ENCODE measurements at places on chromosomes 5 and 9.
A peak's percentile ranks its signal among the peaks of the same experiment; 100 is the strongest.

GRCh38 chr9:116447934-116448333, 239.2 kb upstream of the TRIM32 start:
- no peak for DNase-seq

GRCh38 chr5:125717209-125717608, 706.0 kb upstream of the GRAMD2B start:
- DNase-seq, result peak; percentile 11

DNA sequence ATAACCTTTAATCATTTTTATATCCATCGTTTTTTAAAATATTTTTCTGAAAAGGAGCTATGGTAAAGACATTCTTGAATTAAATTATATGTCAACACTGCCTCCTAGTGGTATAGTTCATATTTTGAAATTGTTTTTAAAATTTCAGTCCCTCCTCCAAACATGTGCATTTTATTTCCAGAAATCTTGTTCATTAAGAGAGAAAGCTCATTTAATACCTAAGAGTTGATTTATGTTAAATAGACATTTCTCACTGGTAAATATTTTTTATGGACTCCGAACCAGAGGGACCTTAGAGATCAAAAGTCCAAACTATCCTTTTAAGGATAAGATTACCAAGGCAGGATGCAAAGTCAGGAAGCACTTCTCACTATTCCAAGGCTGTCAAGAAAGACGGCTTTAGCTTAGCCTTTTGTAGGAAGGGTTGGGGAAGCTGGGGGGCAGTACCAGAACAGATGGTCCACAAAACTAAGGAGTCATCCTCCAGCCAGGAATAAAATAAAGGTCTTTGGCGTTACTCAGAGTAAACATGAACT, 21.6 kb downstream of the BHMT start:
- peak; percentile 52 for DNase-seq

- peak; percentile 27 for DNase-seq
These were observed 220.4 kb upstream of the NREP start for GRCh38 chr5:111977436-111977829.

- no peak for DNase-seq
These were observed 3.6 kb downstream of the SUSD3 start for GRCh38 chr9:93061791-93062763.

DNA sequence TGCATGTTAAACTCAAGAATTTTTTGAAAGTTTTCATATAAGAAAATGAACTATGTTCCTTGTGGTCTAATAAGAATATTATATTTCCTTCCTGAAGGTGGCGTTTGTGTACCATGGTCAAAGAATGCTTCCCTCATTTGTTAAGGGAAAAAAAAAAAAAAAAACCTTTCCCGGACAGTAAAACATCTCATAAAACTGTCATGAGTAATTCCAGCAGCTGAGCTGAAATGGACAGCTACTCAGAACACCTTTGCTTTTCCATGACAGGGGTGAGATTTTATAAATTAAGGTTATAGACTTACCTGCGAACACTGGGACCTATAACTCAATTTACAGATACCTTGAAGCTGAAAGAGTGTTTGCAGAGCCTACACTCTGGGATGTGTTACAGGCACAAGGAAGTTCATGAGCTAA, 113.2 kb upstream of the RANBP3L start:
- DNase-seq, result peak; percentile 53

DNA sequence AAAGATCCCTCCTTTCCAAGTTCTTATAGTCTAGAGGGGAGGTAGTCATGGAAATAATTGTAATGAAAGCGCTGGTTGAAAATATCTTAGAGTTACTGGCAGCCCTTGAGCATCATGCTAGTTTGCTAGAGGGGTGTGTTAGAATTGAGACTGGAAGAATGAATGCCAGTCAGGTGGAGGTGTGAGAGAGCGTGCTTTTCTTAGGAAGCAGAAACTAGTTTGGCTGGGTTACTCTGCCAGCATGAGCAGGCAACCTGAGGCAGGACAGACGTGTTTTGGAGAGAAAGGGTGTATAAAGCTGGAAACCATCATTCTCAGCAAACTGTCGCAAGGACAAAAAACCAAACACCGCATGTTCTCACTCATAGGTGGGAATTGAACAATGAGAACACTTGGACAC, 43.6 kb upstream of the DHFR start:
- no peak for DNase-seq

GRCh38 chr5:111548348-111548950, 36.1 kb upstream of the STARD4 start:
- no peak for DNase-seq

DNA sequence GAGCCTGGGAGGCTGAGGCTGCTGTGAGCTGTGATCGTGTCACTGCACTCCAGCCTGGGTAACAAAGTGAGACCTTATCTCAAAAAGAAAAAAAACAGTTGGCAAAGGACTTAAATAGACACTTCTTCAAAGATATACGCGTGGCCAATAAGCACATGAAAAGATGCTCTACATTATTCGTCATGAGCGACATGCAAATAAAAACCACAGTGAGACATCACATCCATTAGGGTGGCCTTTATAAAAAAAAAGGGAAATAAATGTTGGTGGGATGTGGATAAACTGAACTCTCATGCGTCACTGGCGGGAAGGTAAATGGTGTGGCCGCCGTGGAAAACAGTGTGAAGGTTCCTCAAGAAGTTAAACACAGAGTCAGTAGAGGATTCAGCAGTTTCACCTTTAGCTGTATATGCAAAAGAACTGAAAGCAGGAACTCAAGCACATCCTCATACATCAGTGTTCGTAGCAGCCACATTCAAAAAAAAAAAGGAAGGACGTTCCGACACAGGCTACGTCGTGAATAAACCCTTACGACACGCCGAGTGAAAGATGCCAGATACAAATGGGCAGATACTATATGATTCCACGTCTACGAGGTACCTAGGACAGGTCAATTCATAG, 24.5 kb upstream of the NRARP start:
- DNase-seq, result no peak

DNA sequence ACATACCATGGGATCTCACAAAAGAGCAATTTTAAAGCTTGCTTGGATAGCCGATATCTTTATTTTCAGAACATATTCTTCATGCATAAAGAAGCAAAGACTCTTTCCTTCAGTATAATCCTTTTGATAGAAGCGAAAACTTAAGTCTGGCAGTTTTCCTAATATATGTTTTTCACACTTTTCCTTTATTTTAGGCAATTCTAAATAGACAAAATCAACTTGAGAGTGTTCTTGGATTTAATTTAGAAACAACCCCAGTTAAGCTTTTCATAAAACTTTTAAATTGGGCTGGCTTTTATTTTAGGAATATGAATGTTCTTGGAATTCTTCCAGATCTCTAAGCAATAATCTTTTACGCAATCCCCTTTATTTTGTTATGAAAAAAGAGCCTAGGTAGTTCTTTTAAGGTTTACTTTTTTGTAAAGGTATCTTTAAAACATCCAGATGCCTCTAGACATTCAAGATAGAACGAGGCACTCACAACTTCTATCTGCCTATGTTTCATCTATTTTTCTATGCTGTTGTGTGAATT, 51.5 kb upstream of the HSPB3 start:
- DNase-seq, result no peak

GRCh38 chr5:159509002-159509660, 178.8 kb upstream of the IL12B start:
- DNase-seq, result peak; percentile 75

GRCh38 chr5:157550663-157551062, 24.9 kb downstream of the ADAM19 start:
- DNase-seq, result no peak

- DNase-seq, result no peak
These were observed 542.3 kb downstream of the PDE4D start for GRCh38 chr5:59351076-59351794.

- no peak for DNase-seq
These were observed 15.6 kb downstream of the SPACA9 start for GRCh38 chr9:132894346-132894745.

DNA sequence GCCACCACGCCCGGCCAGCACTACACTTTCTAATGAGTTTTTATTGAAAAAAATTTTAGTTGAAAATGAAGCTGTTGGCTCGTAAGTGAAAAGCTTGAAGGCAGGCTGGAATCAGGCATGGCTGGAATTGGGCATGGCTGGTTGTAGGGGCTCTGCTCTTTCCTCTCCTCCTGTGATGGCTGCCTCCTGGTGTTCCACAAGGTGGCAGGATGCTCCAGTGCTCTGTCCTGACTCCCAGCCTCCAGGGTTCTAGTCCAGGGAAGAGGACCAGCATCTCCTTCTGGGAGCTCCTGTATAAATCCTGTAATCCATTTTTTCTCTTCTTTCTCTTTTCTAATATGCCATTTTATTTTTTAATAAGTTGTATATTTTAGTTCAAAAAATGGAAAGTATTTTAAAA, 57.2 kb upstream of the DHFR start:
- DNase-seq, result peak; percentile 54

DNA sequence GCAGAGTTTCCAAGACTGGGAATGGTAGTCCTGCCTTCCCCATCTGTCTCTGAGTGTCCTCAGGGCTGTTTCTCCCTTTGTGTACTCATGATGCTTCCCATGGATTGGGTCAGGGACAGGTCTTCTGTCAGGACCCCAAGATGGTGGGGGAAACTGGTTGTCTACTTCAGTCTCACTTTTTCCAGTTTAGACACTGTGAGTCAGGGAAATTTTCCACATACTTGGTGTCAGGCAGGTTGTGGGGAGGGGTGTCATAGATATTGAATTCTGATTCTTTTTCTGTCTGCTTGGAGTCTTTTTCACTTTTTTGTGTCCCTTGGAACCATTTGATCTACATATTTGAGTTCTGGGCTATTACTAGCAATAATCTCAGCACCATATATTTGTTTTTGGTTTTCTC, 10.3 kb downstream of the POLK start:
- peak; percentile 10 for DNase-seq

- DNase-seq, result peak; percentile 57
These were observed 34.9 kb upstream of the BASP1 start for GRCh38 chr5:17182494-17182893.

- DNase-seq, result peak; percentile 20
These were observed 55.6 kb downstream of the ANGPTL2 start for GRCh38 chr9:127066851-127067136.

- peak; percentile 91 for DNase-seq
These were observed 206.6 kb upstream of the RFX3 start for GRCh38 chr9:3732077-3733038.

DNA sequence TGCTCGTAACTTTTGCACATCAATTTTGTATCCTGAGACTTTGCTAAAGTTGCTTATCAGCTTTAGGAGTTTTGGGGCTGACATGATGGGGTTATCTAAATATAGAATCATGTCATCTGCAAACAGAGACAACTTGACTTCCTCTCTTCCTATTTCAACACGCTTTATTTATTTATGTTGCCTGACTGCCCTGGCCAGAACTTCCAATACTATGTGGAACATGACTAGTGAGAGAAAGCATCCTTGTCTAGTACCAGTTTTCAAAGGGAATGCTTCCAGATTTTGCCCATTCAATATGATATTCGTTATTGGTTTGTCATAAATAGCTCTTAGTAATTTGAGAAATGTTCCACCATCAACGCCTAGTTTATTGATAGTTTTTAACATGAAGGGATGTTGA, 65.4 kb upstream of the CDH12 start:
- DNase-seq, result no peak

- DNase-seq, result peak; percentile 36
These were observed 346 bp downstream of the ATOX1 start for GRCh38 chr5:151758141-151758429.

GRCh38 chr5:173643964-173644363, 27.5 kb upstream of the BOD1 start:
- DNase-seq, result no peak

DNA sequence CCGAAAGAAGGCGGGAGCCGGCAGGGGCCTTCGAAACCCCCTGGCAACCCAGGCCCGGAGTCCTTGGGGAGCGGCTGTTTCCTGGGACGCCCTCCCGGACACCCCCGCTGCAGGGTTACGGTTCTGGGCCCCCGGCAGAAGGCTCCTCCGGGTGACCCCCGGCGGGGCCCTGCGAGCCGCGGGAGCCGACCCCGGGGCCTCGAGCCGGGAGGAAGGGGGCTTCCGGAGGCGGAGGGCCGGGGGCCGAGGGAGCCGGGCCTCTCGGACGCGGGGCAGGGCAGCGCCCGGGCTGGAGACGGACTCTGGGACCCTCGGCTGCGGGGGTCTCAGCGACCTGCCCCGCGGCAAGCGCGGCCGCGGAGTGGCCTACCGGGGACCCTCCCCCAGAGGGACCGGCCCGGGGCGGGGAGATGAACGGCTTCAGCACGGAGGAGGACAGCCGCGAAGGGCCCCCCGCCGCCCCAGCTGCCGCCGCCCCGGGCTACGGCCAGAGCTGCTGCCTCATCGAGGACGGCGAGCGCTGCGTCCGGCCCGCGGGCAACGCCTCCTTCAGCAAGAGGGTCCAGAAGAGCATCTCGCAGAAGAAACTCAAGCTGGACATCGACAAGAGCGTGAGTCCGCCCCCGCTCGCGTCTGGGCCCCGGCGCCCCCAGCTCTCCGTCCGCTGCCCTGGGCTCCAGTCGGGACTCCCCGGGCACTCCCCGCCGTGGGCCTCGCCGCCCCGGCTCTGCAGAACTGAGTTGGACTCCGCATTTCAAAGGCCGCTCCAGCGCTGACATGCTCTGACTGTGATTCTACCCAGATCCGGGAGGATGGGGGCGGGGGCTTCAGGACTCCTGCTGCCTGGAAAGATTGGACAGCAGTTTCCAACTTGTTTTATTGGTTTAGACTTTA, 645 bp downstream of the SAP30L start:
- peak; percentile 74 for DNase-seq

- no peak for DNase-seq
These were observed 29.3 kb upstream of the NKD2 start for GRCh38 chr5:979100-979817.

DNA sequence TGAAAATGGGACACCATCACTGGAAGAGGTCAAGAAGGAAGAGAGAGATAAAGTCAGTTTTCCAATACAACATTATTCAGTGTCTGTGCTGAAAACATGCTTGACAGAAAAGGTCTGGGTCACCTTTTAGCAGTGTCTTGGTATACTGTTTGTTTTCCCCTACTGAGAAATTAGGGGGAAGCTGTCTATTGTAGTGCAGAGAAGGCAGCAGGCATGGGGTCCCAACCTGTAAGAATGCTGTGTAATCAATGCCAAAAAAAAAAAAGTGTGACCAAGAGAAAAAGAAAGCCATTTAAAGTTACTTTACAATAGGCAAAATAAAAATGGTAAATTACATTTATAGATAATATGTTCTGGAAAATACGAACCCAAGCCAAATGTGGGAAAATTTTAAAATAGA, 139.3 kb downstream of the RAB3C start:
- DNase-seq, result no peak

- no peak for DNase-seq
These were observed 4.9 kb upstream of the LHX2 start for GRCh38 chr9:124006448-124007361.

GRCh38 chr9:114973216-114973615, 42.8 kb upstream of the TNFSF8 start:
- no peak for DNase-seq

DNA sequence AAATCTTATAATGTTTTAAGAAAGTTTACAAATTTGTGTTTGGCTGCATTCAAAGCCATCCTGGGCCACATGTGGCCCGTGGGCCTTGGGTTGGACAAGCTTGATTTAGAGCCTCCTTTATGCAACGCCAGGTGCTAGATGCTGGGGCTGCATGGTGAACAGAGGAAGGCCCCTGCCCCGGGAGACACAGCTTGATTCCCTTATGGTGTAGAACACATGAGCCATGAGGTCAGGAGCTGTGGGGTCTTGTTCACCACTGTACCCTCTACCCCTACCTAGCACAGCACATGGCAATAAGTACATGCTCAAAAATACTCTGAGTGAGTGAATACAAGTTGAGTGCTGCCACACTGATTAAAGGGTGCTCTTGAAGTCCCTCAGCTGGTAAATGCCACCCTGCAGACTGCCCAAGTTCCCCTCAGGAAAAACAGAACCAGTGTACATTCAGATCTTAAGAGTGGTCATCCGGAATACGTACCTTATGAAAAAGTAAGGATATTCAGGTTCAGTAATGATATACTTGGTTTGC, 71.9 kb downstream of the ARRDC3 start:
- DNase-seq, result no peak

Measured in EH (cell line).